ENCODE measurements at places on chromosomes 5 and 9. TPM values are rescaled to one million over a fixed set of nuclear protein-coding genes. Genes with fewer than 3 reads are reported as not detected.

The IL3 gene
- total RNA-seq: not detected

The NR2F1 gene
- total RNA-seq: 55.4 TPM

The SPOCK1 gene
- total RNA-seq: 36.1 TPM

The TUSC1 gene
- 7.4 TPM for total RNA-seq

The SYK gene
- total RNA-seq: not detected

The ASPN gene
- total RNA-seq: 15.2 TPM

The DNM1 gene
- 86.0 TPM for total RNA-seq

The LRRTM2 gene
- total RNA-seq: 2.6 TPM

The AFAP1L1 gene
- total RNA-seq: 5.1 TPM

The EFNA5 gene
- total RNA-seq: 5.8 TPM

The INSYN2B gene
- 14.6 TPM for total RNA-seq

The MCTP1 gene
- total RNA-seq: 4.8 TPM

The SLC1A1 gene
- 7.7 TPM for total RNA-seq

The RAD1 gene
- total RNA-seq: 26.0 TPM

All from smooth muscle cell of trachea (primary cell).